CD4-positive, alpha-beta T cell (primary cell): ENCODE measurements at places on chromosomes 5 and 9.

- DNase-seq = no peak
Observed at GRCh38 chr5:146284016-146284415, 54.6 kb upstream of the POU4F3 start.

DNA sequence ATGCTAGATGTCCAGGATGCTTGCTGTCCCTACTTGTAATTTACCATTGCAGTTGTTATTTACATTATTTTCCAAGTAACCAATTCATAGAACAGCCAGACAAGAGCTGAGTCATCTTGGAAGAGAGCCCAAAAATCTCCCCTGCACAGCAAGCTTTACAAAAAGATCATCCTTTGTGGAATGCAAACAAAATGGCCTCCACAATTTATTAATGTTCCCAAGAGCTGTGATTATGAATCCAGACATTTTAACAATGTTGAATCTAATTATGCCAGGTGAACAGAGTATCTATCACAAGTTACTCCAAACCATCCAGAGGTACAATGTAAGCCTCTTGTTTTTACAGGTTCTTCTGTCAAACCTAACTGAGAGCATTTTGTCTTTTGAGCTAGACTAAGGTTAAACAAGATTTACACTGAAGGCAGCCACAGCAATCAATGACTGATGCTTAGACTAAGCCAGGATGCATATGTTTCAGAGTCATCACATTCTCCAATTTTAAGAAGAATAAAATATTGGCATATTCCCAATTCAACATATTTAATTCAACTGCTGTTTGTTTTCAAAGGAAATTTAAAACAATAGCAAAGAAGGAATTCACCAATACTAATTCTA lies 95.3 kb upstream of the SLC12A2 start:
- DNase-seq = no peak

- no peak for DNase-seq
Observed at GRCh38 chr9:80964914-80965313, 724.4 kb downstream of the TLE1 start.

DNA sequence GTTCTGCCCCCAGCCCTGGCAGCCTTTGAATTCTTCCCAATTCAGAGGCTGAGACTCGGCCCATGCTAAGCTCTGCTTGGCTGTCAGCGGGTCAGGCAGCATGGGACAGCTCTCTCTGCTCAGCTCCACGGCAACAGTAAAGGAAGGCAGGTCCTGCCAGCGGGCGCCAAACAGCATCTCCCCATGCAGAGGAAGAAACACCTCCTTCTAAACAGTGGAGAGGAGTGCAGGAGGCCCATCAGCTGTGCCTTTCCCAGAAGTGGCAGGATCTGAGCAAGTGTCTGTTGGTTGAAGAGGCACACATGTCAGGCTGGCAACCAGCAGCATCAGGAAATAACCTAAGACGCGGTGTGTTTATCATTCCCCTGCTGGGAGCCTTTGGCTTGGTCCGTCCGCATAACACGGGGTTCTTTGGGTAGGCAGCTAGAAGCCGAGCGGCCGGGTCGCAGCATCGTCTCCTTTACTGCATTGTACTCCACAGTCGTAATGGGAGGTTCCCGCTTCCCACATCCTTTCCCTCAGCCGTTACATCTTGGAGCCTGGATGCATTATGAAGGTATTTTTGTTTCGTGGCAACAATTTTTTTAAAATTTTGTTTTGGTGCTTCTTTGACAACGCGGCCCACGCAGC lies 42.7 kb upstream of the NCS1 start:
- no peak for DNase-seq

DNA sequence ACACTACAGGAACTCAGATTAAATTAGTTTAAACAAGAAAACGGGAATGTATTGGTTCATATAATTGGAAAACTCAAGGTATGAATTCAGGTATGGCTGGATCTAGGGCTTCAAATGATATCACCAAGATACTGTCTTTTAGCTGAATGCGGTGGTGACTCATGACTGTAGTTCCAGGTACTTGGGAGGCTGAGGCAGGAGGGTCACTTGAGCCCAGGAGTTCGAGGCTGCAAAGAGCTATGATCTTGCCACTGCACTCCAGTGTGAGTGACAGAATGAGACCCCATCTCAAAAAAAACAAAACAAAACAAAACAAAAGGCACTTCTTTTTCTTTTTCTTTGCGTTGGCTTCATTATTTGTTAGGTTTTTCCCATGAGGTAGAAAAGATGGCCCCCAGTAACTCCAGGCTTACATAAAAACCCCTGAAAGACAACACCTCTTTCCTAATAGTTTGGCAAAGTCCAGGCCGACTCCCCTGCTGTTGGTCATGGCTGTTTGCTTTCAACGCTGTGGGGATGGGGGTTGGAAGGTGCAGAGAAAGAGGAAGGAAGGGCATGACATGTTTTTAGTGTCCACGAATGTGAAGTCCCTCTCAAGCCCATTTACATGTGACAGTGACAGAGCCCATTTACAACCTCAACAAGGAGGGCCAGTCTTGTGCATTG lies 39.8 kb upstream of the CRB2 start:
- no peak for DNase-seq

- no peak for DNase-seq
Observed at GRCh38 chr5:151682751-151683331, 3.9 kb downstream of the SPARC start.

DNA sequence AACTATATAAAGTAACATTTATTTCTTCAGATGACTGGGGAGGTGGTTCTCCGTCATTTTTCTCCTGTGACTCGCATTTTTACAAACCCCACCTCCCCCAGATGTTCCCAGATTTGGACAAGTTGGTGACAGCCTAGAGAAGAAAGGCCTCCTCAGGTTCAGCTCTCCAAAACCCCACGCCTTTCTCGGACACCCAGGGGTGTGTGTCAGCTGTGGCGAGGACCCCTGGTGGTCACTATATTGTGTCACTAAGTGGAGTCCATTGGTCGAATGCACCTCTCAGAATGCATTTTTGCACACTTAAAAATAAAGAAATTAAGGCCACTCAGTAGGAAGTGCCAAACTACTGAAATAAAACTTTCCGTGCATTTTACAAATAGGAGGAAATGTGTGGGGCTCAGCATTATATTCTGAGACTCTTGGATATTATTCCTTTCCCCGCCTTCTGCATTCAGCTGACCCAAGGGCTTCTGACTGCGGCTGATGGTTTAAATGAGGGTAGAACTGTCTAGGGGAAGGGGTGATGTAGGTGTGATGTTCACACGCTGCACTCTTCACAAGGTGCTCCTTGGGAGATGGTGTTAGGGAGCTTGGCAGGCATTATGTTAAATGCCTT lies 47.6 kb downstream of the ACO1 start:
- DNase-seq = peak; percentile 11
